ENCODE measurements at places on chromosomes 6 and 20.

DNA sequence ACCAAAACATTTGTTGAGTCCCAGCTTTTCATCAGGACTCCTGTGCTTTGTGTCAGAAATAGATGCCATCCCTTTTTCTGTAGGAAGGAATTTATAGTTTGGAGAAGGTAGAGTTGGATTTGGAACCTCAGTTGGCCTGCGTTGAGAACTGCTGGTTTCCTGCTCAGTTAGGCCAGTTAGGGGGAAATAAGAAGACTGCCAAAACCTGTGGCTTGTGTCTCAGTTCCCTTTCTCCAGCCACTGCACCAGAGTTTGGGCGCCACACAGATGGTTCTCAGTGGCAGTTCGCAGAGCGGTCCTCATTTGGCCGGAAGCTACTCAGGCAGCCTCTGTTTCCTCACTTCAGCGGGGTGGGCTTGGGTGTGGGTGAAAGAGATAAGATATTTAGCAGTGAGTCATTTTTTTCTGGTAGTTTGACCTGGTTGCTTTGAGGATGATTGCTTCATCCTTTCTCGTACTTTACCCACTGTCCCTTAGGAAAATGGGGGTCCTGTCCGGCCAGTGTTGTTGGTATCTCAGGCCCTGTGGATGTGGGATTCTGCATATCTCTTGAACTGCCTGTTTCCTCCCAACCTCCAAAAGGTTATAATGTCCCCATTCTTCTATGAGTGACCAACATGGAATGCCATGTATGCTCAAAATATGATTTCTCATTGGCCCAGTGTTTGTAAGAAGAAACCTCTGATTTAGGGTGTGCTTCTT is 53.7 kb downstream of the JARID2 start:
- peak; percentile 7 for DNase-seq

- DNase-seq = no peak
These were observed 55.3 kb downstream of the DLGAP4 start for GRCh38 chr20:36361406-36361805.

DNA sequence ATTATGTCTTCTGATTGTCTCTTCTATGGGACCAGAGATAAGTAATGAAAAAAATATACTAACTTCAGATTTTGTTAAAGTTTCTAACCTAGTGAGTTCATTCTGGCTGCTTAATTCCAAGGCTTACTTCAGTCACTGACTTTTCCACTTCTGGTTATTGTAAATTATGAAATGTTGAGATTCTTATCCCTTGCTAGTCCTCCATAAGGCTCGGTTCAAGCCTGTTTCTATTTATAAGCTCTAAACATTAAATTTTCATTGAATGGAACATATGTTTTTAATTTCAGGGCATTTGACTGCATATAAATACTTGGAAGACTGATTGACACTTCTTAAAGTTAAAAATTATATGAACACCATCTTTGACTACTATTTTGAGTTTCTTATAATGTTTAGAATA is 23.6 kb upstream of the NKAIN2 start:
- DNase-seq = no peak

- DNase-seq = no peak
These were observed 171.1 kb upstream of the SNX9 start for GRCh38 chr6:157651731-157652490.

GRCh38 chr6:12348530-12349511 is 58.7 kb downstream of the EDN1 start:
- peak; percentile 89 for DNase-seq

DNA sequence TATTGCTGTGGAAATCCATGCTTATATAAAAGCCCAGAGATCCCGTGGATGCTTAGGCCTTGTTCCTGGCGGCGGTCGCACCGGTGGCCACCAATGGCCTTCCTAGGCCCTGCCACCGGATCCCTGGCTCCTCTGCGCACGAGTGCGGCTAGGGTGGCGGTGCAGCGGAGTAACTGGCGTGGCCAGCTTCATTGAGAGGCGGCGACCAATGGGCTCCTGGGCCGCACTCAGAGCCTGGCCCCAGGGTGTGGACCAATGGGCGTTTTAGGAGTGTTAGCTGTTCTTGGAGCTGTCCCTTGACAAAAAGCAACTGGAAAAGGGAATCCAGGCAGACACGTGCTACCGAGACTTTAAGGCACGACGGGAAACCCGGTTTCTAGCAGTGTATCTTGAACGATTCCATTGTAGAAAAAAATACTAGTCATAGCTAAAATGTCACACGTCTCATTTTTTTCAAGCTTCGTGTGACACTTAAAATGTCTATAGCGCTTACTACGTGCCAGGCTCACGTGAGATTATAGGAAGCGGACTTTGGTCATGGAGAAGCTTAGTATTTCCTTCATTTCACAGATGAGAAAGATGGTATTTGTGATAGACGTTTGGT is 1.7 kb downstream of the AMD1 start:
- peak; percentile 94 for DNase-seq

- no peak for DNase-seq
These were observed 3.1 kb downstream of the NTSR1 start for GRCh38 chr20:62711703-62712101.

GRCh38 chr6:87976616-87977015 is 71.0 kb upstream of the SPACA1 start:
- DNase-seq = no peak

All from HFFc6 (cell line).